Retina (tissue), 1 donor: ENCODE measurements at places on chromosomes 5 and 9.

DNA sequence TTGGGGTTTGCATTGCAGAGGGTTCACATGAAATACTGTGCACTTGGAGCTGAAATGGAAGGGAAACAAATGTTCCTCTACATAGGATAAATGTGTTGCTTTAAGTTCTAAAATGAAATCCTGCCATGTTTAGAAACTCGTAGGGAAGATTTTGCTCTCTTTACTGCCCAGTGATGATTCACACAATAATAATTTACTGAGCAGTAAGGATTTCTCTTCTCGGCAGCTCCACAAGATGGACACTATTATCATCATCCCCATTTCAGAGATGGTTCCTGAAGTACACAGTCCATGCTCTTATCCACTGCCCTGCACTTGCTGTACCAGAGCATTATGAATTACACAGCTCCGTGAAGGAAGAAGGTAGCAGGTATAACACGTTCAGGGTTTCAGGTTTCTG, 4.1 kb downstream of the HACD4 start:
- no peak for DNase-seq

DNA sequence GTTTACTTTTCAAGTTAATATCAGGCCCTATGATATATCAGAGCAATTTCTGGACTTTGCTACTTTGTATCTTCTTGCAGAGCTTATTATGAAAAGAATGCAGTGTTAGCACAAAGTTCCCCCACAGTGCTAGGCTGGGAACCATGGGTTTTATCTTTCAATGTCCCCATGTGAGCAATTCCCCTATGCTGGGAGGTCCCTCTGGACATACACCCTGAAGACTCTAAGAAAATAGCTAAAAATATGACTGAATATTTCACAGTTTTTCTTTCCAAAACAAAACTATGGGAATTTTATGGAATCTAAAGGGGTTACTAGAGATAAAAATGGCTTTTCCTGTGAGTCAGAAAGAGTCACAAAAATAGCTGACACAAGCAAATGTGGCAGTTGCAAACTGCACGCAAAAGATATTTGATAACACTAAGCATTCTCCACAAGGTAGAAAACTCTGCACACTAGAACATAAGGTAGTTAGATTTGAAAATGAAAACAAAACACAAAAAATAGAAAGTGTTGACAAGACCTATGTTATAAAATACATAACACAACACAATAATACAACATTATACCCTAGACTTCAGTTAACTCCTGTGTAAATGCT, 487.5 kb upstream of the GRIN3A start:
- no peak for DNase-seq

GRCh38 chr5:22665801-22666200, 187.3 kb downstream of the CDH12 start:
- no peak for DNase-seq

- no peak for DNase-seq
Observed at GRCh38 chr9:89508951-89509615, 11.2 kb upstream of the SEMA4D start.

GRCh38 chr9:95491543-95492320, 25.0 kb downstream of the PTCH1 start:
- no peak for DNase-seq

- DNase-seq, result no peak
Observed at GRCh38 chr9:36543916-36544315, 28.8 kb upstream of the MELK start.

GRCh38 chr5:15704397-15704947, 204.5 kb downstream of the FBXL7 start:
- DNase-seq, result no peak

DNA sequence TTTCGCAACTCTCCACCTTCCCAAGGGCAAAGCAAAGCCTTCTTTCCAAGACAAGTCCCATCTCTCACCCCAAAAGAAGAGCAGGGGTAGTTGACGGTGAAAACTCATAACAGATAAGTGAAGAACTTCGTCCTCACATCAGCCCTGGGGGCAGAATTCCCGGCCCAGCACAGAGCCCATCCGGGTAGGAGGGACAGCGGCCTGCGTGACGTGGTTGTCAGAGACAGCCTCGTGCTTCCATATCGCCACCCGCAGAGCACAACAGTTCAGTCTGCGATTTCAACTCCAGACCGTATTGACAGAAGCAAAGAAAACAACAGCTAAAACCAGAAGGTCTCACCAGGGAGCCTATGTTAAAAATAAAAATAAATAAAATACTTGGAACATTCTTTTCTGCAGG, 273.2 kb downstream of the SYK start:
- DNase-seq, result no peak

DNA sequence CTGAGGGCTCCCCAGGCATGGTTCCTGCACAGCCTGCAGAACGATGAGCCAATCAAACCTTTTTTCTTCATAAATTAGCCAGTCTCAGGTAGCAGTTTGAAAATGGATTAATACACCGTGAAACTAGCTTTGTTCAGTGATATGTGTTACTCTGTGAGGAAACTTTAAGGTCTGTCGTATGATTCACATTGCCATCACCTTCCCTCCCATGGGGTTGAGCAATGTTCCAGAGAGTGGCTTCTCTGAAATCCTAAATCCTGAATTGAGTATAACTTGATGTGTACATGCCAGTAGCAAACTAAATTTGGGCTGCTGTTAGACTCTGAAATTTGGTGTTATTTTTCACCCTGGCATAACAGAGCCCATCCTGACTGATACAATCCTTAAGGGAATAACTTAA, 866.4 kb upstream of the C9orf72 start:
- no peak for DNase-seq

DNA sequence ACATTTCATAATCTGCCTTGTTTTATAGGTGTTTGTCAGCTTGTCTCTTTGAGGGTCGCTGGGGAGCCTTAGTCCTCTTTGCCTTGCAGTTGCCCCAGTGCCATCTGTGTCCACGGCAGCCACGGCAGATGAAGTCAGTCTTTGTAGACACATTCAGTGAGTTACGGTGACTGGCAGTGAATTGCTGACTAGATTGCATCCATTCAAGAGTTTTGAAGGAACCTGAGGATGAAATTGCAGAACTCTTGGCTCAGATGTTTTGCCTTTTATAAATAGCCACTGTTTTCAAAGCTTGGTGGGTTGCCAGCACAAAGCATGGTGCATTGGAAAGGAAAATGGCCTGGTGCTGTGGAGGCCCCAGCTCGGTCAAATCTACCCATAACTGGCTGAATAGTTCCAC, 125.6 kb downstream of the TRIO start:
- no peak for DNase-seq

DNA sequence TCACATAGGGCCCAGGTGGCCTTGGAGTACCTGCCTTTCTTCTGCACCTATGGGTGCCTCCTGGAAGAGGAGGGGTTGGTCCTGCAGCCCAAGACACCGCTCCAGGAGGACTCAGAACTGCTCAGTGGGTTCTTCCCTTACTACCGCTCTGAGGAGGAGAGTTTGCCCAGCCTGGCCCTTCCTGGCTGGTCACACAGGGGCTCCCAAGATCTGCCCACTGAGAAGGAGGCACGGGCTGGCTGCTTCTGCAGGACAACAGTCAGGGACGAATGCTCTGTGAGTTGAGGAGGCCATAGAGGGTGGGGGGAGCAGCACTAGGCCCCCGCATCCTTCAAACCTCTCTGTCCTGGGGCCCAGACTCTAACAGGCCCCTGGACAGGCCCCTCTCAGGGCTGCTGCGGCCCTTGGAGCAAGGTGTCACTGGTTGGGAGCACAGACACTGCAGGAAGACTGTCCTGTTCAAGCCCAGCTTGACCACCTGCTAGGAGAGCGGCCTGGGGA, 9.9 kb upstream of the SLC25A48 start:
- DNase-seq, result no peak

DNA sequence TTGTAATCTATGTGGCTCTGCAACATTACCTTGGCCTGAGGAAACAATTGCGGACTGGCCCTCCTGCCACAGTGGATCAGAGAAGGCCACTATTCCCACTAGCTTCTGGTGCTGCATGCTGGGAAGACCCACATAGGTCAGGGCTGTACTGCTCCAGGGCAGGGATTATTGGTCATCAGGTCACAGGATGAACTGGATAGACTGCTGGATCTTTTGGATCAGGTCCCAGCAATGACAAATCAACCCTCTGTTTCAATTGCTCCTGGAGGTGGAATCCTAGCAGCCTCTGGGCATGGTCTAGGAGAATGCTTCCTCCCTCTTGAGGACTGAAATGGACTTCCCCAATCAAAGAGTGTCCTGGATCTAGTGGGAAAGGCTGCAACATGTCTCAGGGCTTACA, 66.7 kb upstream of the PHF24 start:
- no peak for DNase-seq

- DNase-seq, result no peak
Observed at GRCh38 chr9:111969061-111969460, 72.4 kb downstream of the UGCG start.

DNA sequence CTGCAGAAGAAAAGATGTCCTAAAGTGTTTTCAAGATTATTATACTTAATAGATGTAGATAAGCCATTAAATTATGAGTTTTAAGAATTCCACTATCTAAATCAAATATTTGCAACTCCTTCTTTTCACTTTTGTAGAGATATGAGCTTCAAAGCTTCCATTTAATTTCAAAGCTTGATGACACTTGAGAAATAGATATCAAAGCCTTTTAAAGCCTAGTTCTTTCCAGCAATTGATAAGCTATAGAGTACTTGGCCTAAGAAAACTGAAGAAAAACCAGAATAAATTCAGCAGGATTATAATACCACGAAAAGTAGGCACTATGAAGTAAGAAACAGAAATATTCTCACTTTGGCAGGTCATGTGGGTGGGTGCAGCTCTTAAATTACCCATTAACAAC, 1.7 kb downstream of the TNFSF8 start:
- no peak for DNase-seq

GRCh38 chr5:155416765-155417164, 403.2 kb downstream of the KIF4B start:
- DNase-seq, result no peak

GRCh38 chr5:141740885-141741284, 58.9 kb upstream of the ARAP3 start:
- DNase-seq, result no peak

GRCh38 chr5:171839112-171839511, 53.5 kb downstream of the SMIM23 start:
- no peak for DNase-seq

DNA sequence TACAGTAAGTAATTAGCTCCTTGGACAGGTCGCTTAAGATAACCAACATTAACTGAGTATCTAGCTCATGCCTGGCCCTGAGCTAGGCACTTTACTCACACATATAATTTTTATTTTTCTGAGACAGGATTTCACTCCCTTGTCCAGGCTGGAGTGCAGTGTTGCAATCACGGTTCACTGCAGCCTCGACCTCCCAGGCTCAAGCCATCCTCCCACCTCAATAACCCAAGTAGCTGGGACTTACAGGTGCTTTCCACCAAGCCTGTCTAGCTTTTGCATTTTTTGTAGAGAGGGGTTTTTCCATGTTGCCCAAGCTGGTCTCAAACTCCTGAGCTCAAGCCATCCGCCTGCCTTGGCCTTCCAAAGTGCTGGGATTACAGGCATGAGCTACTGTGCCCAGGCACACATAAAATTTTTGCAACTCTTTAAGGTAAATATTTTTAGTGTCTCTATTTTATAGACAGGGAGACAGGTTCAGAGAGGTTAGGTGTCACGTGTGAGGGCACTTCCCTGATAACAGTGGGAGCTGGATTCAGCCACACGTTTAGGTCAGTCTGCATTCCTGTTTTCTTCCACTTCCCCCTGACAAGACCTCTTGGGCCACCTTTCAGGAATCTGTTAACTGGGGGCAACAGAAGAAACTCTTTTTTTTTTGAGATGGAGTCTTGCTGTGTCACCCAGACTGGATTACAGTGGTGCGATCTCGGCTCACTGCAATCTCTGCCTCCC, 18.2 kb downstream of the HBEGF start:
- no peak for DNase-seq

GRCh38 chr5:180067986-180068385, 3.6 kb downstream of the RNF130 start:
- DNase-seq, result no peak

DNA sequence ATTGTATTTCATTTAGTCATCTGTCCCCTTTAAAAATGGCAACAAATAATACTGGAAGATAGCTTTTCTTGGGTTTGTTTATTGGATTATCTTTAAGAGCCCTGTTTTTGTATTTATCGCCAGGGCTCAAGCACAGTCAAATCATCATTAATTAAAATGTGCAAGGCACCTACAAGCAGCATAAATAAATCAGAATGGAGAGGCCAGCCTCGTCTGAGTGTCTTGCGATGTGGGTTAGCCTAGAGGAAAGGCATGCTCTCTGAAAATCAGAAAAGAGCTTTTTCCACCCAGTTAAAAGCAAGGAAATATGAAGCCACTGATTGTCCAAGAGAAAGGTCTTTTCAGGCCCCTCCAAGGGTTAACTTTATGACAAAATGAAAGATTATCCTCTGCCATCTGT, 31.8 kb downstream of the ZFAND5 start:
- DNase-seq, result peak; percentile 19

- no peak for DNase-seq
Observed at GRCh38 chr5:61551637-61552313, 219.7 kb downstream of the ZSWIM6 start.

DNA sequence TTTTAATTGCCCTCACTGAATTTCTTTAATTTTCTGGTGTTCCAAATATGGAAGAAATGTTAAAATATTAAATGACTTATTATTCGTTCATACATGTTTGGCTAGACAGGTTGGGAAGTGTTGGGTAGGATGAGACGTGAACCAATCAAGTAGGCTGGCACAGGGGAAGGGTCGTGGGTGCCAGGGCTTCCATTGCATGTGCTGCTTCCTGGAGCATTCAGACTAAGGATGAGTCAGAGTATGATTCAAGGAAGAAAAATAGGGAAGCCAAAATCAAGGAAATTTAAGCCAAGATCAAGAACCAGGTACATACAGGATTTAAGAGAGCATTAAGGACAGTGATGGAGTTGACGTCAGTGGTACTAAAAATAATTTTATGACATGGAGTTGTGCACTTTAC, 2068.0 kb downstream of the MAT2B start:
- no peak for DNase-seq

DNA sequence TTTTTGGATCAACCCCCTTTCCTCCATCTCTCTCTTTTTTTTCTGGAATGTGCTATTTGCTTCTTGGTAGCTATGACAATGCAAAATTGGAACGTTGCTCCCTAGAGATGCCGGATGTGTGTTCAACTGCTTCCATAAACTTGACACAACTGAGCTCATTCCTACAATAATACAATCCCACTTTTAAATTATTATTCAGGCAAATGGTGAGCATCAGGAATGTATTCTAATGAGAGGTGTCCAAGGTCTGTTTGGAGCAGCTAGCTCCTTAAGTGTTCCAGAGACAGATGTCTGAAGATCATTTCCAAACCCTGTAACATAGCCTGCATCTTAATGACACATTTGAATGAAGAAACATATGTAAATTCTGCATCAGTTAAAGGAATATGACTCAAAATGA, 518.4 kb downstream of the TAF11L14 start:
- DNase-seq, result no peak
